ENCODE measurements at places on chromosomes 1 and 21.

DNA sequence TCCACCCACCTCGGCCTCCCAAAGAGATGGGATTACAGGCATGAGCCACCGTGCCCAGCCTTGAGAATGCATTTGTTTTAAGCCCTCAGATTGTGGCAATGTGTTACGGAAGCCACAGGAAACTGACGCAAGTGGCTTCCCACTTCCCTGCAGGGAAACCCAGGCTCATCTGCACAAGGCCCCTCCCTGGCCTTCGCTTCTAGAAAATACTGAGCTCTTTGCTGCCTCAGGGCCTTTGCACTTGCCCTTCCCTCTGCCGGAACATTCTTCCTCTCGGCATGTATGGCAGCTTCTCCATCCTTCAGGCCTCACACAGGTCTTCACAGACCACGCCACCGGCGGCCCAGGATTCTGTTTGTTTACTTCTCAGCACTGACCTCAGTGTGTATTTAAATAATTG lies 137.0 kb upstream of the TMEM51 start:
- no peak for DNase-seq

GRCh38 chr1:202199040-202199889 lies 5.7 kb downstream of the LGR6 start:
- DNase-seq = no peak

DNA sequence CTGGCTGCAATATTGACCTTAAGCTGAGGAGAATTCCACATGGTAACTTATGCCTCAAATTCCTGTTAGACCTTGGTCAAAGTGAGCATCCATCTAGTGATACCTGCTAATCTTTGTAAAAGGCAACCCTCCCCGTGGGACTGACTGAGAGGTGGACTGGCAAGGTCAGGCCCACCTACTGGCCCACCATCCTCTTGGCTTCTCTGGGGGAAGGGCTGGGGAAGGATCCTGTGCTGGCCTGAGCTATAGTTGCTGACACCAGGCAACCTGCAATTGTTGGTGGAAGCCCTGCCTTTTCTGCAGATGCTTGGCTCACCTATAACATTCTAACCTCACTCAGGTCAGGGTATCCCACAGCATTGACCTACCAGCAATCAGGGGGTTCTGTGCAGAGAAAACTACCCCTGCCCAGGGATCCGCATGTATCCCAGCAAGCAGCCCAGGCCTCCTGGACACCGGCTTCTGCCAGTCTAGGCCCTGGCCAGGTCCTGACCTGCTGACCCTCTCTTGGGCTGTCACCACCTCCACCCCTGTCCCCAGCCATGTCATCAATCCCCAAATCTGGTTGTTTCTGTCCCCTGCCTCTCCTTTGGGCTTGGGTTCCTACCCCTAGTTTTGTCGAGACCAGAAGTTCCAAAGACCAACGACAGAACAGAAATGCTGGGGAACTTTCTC lies 108.1 kb upstream of the EDN2 start:
- DNase-seq = no peak

DNA sequence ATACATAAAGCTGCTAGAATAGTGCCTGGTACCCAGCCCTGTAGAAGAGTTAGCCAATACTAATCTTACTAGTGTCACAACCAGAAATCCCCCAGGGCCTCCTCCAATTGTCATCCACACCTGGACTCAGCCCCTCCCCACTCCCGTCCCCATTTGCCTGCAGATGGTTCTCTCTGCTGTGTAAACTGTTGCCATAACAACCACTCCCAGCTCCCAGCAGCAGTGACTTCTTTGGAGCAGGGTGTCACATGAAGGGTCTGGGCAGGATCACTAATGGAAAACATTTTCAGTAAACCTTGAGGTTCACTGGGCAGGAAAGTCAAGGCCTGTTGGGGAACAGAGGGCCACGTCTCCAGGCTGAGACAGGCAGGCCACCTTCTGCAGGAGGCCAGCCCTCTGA lies 126.0 kb upstream of the IPO9 start:
- DNase-seq = no peak

DNA sequence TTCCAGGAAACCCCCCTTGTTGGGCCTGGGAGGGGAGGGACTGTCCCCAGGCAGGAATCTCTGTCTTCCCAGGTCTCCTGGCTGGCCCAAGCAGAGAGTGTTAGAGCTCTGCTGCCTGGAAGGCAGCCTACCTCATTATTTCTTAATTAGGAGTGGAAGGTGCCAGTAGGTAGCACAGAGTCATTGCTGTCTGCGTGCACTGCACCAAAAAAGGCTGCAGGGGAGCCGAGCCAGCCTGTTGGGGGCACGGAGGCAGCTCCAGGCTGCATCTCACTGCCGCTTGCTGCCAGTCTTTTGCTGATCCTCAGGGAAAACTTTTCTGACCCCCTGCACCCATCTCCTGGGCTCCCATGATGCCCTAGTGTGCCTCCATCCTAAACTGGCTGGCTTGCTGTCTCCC lies 58.1 kb downstream of the LRRN2 start:
- DNase-seq = no peak

DNA sequence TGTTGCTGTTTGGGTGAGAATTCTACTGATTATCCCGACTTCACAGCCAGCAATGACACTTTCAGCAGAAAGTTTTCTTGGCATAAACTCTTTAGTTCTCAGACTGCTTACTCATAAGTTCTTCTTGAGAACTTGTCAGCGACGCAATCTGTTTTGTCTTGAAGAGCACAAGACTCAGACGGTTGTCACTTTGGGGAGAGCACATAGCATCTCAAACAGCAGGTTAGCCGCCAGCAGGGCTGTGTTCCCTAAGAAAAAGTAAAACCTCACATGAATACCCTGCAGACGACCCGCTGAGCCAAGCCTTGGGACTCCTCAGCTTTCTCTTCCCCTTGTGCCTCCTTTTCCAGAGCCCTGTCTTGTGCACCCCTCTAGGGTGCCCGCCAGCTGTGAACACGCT lies 11.4 kb downstream of the AGMAT start:
- DNase-seq = no peak

- no peak for DNase-seq
Measured at GRCh38 chr1:244163861-244164510, 112.9 kb downstream of the ZBTB18 start.

- DNase-seq = no peak
Measured at GRCh38 chr1:55547405-55547804, 332.2 kb upstream of the USP24 start.

GRCh38 chr1:65232461-65232990 lies 76.8 kb upstream of the DNAJC6 start:
- DNase-seq = no peak

DNA sequence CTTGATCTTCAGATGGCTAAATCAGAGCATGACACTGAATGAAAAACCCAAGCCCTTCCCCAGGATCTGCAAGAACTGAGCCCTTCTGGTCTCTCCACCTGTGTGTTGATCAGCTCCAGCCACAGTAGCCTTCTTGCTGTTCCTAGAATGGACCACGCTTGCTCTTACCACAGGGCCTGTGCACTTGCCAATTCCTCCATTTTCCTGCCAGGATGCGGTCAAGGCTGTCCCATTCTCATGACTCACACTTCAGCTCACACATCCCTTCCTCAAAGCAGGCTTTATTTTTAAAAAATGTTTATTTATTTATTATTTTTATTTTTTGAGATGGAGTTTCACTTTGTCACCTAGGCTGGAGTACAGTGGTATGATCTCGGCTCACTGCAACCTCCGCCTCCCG lies 43.6 kb upstream of the GRHL3 start:
- no peak for DNase-seq

DNA sequence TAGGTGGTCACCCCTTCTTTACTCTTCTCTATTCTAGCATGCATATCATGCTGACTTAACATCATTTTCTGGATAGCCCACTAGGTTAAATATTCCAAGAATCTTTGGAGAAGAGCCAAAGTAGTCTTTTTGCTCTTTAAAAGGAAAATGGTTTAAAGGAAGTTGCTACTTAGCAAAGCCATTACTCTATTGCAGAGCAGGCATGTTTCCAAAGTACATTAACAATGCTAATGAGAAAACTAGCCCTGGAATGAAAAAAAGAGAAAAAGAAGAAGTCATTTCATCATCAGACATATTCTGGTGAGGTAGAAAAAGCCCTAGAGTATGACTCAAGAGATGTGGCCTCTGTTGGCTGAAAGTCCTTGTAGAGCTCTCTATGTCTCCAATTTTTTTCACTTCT lies 74.0 kb downstream of the NUF2 start:
- DNase-seq = no peak

DNA sequence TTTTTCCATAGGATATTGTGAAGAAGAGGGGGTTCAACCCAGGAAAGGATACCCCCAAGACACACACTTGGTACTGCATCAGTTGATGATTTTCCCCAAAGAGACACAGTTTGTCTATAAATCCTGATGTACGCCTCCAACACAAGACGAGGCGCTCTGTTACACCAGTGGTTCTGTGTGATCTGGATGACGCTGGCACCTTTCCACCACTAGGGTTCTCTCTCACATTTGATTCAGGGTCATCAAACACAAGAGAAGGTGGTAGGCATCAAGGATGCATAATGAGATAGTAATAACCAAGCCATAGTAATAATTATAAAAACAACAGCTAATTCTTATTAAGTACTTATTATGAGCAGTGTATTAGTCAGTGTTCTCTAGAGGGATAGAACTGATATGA lies 508.8 kb upstream of the ZP4 start:
- DNase-seq = no peak

DNA sequence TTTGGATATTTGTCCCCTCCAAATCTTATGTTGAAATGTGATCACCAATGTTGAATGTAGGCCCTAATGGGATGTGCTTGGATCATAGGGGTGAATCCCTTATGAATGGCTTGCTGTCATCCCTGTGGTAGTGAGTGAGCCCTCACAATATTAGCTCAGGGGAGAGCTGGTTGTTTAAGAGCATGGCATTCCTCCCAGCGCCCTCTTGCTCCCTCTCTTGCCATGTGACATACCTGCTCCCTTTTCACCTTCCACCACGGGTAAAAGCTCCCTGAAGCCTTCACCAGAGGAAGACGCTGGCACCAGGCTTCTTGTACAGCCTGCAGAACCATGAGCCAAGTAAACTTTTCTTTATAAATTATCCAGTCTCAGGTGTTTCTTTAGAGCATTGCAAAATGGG lies 305.6 kb downstream of the KCTD3 start:
- no peak for DNase-seq

GRCh38 chr1:30741239-30741894 lies 16.2 kb downstream of the LAPTM5 start:
- DNase-seq = no peak

GRCh38 chr1:182795563-182796228 lies 6.1 kb downstream of the NPL start:
- DNase-seq = no peak

DNA sequence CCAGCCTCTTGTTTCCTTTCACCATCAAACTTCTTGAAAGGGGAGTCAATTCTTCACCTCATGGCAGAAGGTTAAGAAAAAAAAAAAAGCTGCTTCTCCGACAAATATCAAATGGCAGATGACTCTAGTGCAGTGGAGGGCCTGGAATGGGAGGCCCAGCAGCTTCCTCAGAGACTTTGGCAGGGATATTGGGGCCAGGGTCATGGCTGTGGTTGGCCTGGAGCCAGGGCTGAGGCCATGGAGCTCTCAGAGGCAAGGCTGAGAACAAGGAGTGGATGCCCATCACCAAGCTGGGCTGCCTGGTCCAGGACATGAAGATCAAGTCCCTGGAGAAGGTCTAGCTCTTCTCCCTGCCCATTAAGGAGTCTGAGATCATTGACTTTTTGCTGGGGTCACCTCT lies 18.7 kb downstream of the MTF1 start:
- no peak for DNase-seq

GRCh38 chr1:165856606-165857005 lies 29.2 kb downstream of the UCK2 start:
- DNase-seq = no peak

DNA sequence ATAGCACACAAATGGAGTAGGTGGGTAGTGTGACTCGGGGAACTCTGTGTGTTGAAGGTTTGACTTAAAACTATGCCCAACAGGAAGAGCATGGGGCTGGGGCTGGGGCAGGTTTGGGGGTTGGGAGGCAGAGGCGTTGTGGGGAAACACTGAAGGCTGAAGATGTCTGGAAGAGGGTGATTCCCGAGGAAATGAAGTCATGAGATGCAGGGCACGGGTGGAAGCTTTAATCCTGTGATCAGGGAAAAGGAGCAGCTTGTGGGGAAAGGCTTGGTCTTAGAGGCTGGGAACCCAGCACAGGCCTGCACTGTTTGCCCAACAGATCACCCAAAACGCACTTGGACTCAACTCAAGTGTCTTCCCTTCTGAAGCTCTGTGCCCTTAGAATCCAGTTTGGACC lies 26.6 kb upstream of the CTBS start:
- no peak for DNase-seq

DNA sequence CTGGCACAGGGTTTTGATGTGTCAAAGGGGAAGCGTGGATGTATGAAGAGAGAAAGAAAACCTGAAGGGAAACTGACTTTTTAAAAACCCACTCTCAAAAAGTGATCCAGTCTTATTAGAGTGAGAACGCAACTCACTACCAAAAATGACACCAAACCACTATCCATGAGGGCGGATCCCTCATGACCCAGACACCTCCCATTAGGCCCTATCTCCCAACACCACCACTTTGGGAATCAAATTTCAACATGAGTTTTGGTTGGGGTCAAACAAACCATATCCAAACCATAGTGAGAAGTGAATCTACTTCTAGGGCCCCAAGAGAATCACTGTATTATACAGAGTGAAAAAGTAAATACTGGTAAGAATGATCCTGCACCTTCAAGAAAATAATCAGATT lies 53.5 kb downstream of the FNBP1L start:
- no peak for DNase-seq

DNA sequence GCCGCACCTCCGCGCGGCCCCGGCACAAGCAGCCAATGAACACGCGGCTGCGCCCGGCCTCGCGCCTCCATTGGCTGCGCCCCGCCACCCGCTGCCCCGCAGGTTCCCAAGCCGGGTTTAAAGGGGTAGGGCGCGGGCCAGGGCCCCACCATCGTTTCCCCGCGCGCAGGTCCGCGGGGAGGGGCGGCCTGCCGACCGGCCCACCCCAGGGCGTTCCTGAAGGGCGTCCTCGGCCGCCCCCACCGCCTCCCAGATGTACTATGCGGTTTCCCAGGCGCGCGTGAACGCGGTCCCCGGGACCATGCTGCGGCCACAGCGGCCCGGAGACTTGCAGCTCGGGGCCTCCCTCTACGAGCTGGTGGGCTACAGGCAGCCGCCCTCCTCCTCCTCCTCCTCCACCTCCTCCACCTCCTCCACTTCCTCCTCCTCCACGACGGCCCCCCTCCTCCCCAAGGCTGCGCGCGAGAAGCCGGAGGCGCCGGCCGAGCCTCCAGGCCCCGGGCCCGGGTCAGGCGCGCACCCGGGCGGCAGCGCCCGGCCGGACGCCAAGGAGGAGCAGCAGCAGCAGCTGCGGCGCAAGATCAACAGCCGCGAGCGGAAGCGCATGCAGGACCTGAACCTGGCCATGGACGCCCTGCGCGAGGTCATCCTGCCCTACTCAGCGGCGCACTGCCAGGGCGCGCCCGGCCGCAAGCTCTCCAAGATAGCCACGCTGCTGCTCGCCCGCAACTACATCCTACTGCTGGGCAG lies at the start of gene OLIG1:
OLIG1 (plus strand) TSS at position 148 of the 750 bp plus-strand sequence; CDS start at position 254, 106 bp downstream.
- peak; percentile 48 for DNase-seq
